Midbrain (tissue), 1 donor: ENCODE measurements at places on chromosomes 7 and 10.
A peak's percentile ranks its signal among the peaks of the same experiment; 100 is the strongest.

- DNase-seq: no peak
These were observed 56.3 kb downstream of the CRTAC1 start for GRCh38 chr10:97974100-97974499.

GRCh38 chr7:120729245-120729644 lies 128.7 kb downstream of the TSPAN12 start:
- DNase-seq: no peak

GRCh38 chr10:70119623-70120022 lies 13.0 kb downstream of the AIFM2 start:
- no peak for DNase-seq

- DNase-seq: no peak
These were observed 1.1 kb upstream of the CNTNAP2 start for GRCh38 chr7:146115548-146115850.

GRCh38 chr10:47294501-47294900 lies 5.5 kb upstream of the GDF10 start:
- DNase-seq: no peak

DNA sequence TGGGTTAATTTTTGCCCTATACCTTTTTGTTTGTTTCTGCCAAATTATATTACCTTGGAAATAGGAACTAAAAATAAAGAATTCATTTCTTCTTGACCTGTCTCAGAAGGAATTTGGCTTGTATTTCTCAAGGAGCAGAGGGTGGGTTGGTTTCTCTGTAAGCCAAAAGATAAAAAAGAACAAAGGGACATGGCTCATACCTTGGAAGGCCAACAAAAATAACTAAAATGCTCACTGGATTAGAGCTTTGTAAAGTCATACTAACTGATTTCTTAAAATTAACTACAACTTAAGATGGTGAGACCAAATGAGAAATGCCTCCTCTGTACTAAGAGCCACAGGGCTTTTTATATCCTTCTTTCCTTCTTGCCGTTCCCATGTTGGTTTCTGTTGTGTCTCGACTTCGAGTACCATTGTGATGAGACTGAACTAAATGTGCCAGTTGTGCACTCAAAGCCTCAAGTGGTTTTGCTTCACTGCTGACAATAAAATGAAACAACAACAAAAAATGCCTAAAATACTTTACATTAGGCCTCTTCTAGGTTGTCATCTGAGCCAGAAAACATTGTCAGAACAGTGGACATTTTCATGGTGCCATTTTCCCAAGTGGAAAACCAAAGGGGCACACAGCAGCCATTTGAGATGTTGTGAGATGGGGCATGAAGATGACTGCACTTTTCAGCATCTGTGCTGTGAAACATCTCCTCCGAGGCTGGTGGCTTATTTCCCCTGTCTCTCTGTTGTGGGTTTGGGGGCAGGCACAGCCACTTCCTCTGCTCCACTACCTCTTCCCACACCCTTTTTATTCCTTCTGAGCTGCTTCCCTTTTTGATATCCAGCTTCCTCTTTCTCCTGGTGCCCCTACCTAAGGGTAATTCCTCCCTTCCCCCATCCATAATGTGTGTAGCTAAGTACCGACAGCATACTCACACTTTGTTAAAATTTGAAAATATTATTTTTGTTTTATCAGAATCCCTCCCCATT lies 51.8 kb upstream of the AGR3 start:
- DNase-seq: peak; percentile 21

- no peak for DNase-seq
These were observed 5.6 kb upstream of the VWA2 start for GRCh38 chr10:114233482-114233881.

GRCh38 chr7:80724249-80724871 lies 85.9 kb downstream of the CD36 start:
- DNase-seq: no peak

DNA sequence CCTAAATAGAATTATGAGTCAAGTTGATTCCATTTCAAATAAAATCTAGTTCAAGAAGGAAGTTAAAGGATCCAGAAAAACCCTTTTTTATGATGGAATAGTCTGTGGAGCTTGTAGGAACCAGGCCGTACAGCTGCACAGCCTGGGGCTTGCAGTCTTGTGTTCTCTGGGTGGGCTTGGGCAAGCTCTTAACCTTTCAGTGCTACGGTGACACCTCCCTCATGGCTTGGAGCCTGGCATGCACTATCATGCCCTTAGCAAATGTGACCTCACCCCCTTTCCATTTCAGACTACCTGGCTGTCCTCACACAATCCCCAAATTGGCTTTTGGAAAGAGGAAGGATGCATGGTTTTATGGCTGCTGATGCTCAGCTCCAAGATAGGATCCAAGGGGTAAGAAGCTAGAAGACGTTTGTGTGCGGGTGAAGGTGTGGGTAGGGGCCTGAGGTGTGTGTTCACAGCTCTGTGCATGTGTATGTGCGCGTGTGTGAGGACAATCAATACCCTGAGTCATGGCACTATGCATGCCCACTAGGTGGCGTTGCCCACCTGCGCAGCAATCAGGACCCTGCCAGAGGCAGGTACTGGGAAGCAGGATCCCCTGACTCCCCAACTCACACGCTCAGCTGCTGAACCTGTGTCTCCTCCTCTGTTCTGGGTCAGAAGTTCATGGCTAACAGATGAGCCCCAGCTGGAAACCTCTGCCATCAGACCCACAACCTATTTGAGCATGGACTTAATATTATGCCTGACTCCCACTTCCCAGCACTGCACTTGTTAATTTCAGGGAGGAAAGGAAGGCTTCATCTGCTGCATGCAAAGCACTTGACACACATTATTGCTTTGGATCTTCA lies 113.4 kb downstream of the PTPN20 start:
- peak; percentile 65 for DNase-seq

DNA sequence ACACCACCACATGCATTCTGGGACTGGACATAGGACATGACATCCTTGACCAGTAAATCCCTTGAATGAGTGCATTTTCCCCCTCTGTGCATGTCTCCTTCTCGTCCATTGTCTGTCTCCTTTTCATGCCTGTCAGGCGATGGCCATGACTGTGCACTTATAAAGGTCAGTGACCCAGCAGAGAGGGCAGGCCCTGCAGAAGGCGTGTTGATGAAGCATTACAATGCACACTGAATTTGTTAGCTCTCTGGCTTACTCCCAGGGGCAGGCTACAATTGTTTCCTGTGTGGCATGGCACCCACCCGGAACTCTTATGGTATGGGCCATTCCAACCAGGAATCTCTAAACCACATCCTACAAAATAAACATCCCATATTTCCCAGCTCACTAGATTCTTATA lies 71.1 kb downstream of the SAMD9 start:
- no peak for DNase-seq

DNA sequence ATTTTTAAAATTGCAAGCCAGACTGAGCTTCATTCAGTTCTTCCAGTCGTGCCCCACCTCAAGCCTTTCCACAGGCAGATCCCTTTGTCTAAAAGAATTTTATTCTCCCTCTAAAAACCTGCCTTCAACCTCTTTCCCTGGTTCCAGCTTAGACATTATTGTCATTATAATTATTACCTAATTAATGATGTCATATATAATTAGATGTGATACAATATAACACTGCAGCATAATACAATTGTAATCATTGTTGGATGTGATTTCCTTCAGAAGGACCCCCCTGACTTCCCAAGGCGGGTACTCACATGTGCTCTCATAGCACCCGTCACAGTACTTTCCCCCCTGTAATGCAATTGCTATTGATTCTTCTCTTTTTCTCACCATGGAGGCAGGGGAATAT lies 88.6 kb downstream of the GPAM start:
- no peak for DNase-seq

DNA sequence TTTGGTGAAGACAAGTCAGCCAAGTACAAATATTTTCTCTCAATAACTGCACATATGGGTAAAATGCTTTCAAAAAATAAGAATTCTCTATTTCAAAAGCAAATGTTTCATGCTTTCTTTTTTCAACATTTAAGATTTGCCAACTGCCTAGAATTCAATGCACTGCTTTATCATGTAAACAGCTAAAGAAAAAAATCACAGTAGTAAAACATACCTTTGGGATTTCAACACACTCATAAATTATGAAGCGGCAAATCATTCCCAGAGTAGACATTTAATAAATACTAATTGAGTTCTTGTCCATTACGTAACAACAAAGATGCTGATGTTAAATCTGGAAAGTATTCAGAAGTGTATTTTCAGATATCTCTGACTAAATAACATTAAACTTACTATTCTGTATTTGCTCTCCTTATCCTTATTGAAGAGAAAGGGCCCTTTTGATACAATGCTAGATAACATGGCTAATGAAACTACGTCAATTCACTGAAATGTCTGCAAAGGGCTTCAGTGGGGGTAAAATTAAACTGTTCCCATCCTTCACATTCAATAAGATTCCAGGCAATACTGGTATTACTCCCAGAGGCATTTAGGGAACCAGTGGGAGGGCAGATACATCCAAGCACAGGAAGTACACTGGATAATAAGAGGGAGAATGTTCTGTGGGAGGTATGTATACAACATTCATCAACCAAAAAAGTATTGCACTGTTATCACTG lies 13.9 kb downstream of the NAPEPLD start:
- DNase-seq: no peak

GRCh38 chr7:107495516-107495915 lies 25.7 kb downstream of the GPR22 start:
- DNase-seq: no peak

- no peak for DNase-seq
These were observed 445.9 kb upstream of the LRRN3 start for GRCh38 chr7:110645060-110645459.

- DNase-seq: no peak
These were observed 21.5 kb downstream of the PAX2 start for GRCh38 chr10:100766693-100767421.

DNA sequence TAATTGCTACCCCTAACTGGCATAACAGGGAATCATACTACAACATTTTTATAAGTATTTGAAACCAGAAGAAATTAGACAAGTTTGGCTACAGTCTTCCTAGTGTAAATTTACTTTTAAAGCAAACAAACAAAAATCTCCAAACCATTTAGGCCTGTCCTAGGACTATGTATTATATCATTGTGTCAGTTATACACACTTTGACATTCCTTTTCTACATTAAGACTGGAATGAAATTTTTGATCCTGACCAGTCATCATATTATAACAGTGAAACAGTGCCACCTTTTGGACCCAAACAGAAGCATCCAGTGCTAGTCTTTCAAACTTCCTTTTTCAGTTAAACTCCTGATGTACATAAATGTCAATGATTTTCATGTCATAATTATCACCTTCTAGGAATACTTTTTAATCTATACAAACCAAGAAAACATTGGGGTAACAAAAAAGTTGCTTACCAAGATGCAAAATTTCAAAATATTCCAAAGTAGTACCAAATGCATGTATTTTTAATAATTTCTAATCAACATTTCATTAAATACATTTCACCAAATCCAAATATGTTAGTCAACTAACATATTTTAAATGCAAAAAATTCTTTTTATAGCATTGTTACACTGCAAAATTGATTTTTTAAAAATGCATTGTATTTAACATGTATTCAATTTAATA lies 75.7 kb downstream of the IMMP2L start:
- peak; percentile 49 for DNase-seq

GRCh38 chr10:73054286-73054685 lies 42.4 kb downstream of the P4HA1 start:
- DNase-seq: no peak

DNA sequence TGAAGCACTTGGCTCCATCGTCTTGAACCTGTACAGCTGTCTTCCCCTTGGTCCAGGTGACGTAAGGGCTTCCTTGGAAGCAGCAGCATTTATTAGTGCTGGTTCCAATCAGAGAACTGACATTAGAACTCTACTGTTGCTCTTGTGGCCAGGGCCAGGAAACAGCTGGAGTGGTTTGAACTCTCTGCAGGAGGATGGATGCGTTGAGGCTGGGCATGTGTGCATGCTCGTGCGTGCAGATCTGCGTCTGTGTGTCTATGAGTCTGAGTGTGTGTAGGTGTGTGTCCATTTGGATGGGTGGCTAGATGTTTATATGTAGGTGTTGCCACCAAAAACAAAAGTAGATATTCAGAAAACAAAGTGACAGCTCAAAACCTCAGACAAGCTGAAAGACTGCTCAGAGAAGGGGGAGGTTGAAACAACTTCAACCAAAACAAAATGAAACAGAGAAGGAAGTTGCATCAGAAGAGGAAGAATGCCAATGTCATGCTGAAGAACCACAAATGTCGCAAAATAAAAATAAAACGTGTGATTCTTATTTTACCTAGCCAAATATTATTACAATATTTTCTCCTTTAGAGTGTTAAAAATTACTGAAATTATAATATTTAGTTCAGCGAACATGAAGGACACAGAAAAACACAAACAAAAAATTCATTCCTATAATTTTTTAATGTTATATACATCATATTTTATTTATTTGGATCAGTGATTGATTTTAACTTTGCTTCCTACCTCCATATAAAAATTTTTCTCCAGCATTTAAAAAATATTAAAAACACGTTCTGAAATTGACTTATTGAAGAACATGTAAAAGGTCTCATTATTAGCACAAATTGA lies 96.1 kb upstream of the MKLN1 start:
- peak; percentile 11 for DNase-seq

- DNase-seq: no peak
These were observed 287.9 kb downstream of the TNS3 start for GRCh38 chr7:47293884-47294555.

DNA sequence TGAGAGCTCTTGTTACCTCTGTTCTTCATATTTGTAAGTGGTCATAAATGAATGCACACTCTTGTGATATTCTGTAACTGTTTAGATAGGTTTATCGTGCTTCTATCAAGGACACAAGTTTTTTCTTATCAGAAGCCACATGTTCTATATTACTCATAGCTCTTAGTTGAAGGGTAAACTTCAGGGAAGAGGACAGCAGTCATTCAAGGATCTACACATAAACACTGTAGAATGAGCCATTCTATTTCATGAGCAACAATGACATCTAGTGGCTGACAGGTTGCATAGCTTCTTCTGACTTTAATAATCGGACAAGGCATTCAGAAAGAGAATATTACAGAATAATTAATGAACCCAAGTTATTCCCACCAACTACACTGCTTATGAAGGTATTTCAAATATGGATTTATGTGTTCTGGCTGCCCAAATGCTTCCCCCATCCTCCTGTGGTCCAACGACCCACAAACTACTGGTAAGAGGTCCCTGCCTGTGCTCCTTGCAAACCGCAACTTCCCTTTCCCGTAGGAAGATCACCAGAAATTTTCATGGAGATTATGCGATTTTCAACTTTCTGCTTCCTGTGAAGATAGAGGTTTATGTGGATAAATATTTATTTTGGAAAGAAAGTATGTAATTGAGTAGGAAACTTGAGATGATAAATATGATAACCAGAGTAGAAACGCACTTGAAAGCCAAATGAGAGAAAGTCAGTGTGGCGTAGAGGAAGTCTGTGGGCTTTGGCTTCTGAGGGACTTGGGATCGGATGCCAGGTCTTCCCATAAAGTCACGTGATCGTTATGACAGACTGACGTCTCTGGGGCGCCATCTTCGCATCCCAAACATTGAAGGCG lies 16.8 kb upstream of the ABCB5 start:
- DNase-seq: peak; percentile 74
